ENCODE measurements at places on chromosomes 16 and 17.

DNA sequence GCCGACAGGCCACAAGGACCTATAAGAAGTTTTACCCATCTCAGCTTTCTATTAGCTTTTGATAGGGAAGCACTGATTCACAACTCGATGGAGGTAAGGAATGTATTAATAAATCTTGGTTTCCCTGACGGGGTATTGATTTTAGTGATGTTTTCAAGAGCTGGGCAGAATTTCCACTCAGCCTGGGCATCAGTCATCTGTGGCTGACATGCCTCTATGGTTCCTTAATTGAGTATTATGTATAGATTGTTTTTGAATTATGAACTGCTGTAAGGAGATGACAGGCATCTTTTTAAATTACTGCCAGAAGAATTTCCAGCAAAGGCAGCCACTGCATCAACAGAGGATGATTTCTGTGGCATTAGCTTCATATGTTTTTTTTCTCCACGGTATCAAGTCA, 128.6 kb downstream of the CPPED1 start:
- no peak for DNase-seq

DNA sequence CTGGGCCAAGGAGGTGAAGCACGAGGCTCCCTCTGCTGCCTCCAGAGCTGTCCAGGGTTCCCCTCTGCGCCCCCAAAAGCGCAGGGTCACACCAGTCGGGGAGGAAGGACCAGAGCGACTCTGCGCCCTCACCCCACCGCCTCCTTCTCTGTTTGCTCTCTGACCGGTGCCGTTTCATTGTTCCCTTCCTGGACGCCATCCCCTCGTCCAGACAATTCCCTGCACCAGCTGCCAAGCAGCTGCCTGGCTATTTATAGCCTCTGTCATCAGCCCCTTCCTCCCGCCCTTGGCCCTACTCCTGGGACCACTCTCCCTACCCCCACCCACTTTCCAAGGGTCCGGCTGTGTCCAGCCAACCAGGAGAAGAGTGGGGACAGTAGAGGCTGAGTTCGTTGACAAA, 68.8 kb upstream of the CREBBP start:
- no peak for DNase-seq

DNA sequence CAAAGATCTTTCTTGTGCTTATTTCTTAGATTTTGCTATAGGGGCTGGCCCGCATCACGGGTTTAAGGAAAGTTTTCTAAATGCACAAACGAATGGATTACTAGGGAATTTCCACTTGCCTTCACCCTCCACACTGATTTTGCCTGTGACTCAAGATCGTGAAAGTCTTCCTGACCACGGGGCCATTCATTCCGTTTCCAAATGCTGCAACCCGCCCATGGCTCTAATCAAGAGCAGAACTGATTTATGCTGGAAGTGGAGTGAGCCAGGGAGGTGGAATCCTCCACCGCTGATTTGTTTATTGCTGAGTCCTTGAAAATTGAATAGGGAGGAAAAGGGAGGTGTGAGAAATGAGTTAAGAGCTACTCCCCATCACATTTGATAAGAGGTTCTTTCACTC, 52.4 kb downstream of the CA10 start:
- no peak for DNase-seq

DNA sequence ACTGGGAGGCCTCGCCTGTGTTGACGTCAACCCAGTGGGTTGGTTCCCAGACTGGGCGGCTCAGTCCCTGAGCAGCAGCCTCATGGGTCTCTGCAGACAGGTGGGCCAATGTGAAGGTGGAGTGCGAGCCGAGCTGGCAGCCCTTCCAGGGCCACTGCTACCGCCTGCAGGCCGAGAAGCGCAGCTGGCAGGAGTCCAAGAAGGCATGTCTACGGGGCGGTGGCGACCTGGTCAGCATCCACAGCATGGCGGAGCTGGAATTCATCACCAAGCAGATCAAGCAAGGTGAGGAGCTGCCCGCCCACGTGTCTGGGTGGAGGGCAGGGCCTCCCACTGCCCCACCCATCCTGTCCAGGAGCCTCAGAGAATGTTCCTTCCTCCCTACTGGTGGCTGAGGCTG, 44.1 kb downstream of the MRC2 start:
- DNase-seq: no peak

DNA sequence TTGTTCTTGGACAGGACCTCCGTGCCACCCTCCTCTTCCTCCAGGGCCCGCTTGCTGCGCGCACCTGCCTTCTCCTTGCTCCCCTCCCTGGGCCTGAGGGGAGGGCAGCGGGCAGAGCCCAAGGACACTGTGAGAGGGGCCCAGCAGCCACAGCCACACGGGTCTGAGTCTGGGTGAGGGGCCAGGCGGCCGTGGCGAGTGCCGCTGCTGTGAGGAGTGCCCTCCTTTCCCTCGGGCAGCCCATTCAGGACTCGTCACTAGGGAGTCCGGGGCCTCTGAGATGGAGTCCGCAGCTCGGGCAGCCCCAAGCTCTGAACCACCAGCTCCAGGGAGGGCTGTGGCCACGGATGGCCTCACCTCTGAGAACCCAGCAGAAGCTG, 5.6 kb downstream of the DUS1L start:
- DNase-seq: no peak

GRCh38 chr17:64679710-64680216, 17.7 kb upstream of the SMURF2 start:
- DNase-seq: no peak

DNA sequence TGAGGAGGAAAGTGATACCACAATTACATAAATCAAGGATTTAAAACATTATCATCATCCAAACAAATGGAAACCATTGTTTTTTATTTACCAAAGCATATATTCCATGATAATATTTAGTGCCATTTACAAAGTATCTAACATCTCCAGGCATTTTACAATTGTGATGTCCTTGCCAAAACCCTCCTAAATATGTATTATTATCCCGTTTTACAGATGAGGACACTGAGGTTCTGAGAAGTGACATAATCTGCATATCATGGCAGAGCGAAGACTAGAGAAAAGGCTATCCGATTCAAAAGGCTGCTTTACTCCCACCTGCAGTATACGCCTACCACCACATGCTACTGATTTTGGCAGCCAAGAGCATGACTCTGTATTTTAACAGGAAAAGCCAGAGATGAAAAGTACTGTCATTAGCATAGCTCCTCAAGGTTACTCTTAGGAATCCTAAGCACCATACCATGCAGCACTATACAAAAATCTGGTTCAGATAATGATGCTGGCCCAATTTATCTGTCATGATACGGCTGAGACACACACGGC, 301.4 kb downstream of the CA10 start:
- DNase-seq: no peak
